Upper lobe of left lung (tissue), 6 donors: ENCODE measurements at places on chromosomes 11 and 22.

DNA sequence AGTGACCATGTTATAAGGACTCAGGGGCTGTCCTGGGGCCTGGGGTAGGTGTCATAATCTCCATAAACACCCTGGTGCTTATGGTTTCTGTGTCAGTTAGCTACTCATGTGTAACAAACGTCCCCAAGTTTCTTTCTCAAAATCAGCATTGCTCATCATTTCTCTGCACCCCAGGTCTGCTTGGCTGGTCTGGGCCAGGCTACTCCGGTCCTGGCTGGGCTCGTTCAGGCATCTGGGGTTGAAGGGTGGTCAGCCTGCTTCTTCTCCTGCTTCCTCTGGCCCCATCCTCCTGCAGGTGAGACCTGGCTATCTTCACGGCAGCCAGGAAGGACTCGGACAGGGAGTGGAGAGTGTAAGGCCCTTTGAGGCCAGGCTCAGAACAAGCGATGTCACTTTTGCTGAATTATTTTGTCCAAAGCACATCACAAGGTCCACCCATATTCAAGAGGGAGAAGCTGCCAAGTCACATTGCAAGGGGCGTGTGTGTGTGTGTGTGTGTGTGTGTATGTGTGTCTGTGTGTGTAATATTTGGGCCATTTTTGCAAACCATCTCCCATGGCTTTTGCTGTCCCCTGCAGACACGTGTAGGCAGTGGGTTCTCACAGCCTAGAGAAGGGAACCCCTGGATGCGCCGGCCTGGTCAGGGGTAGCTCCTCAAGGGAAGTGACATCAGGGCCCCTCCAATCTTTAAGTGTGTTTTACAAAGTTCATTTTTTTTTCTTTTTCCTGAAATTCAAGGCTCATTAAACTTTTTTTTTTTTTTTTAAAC lies 535.8 kb downstream of the TBC1D22A start:
- no peak for DNase-seq

DNA sequence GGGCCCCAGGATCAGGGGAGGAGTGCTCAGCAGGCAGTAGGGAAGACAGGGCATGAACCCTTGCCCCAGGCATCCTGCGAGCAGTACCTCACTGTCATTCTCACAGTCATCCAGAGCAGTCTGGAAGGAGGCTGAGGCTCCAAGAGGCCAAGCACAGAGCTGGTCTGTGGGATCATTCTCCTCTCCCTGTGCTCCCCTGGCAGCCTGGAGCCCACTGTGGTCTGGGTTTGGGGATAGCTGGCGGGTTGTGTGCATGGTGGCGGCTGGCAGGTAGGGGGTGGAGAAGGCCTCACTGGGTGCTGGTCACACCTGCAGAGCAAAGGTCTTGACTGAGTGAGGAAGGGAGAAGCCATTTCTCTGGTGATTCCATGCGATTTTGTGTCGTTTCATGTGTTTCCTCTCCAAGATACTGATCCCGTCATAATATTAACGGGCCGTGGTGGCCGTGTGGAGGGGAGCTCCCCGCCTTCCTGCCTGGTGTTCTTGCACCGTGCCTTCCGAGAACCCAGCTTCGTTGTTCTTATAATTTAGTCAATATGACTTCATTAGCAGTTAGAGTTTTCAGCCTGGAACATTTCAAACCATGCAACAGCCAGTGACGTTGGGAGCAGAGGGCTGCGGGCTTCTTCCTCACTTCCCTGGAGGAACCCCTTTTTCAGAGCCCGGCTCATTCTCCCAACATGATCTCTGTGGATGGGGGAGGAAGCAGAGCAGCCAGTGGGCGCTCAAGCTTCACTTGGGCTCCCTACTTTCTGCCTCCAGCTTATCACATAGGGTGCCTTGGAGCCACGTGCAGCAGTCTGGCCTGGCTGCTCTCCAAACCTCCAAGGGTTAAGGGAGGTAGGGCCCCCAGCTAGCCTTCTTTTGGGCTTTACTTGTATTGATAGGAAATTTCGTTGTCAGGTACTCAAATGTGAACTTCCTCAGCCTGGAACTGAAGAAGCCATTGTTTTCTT lies 20.8 kb upstream of the ADORA2A start:
- no peak for DNase-seq

DNA sequence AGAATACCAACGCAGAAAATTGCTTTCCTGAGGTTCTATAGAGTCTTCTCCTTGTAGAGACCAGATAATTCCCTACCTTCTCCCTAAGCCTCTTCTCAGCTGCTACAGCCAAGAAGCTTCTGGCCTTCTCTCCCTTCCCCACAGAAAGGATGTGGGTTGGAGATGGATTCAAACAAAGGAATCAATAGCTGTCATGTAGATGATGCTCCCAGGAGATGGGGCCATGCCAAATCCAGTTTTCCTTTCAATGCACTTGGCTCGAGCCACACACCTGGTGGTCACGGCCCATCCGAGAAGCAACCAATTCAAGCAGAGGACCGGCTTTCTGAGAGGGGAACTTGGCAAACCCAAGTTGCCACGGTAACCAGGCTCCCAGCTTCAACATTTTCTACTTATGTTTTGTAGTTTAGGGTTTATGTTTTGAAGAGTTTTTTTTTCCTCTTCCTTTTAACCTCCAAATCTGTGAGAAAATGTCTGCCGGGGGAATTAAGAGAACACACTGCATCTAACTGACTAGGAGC lies 31.3 kb upstream of the OPCML start:
- DNase-seq = no peak

- no peak for DNase-seq
Observed at GRCh38 chr22:22533863-22534262, 13.8 kb upstream of the ZNF280A start.

GRCh38 chr11:122910775-122911174 lies 28.2 kb downstream of the JHY start:
- no peak for DNase-seq

- no peak for DNase-seq
Observed at GRCh38 chr22:30969532-30970355, 679 bp downstream of the TUG1 start.

DNA sequence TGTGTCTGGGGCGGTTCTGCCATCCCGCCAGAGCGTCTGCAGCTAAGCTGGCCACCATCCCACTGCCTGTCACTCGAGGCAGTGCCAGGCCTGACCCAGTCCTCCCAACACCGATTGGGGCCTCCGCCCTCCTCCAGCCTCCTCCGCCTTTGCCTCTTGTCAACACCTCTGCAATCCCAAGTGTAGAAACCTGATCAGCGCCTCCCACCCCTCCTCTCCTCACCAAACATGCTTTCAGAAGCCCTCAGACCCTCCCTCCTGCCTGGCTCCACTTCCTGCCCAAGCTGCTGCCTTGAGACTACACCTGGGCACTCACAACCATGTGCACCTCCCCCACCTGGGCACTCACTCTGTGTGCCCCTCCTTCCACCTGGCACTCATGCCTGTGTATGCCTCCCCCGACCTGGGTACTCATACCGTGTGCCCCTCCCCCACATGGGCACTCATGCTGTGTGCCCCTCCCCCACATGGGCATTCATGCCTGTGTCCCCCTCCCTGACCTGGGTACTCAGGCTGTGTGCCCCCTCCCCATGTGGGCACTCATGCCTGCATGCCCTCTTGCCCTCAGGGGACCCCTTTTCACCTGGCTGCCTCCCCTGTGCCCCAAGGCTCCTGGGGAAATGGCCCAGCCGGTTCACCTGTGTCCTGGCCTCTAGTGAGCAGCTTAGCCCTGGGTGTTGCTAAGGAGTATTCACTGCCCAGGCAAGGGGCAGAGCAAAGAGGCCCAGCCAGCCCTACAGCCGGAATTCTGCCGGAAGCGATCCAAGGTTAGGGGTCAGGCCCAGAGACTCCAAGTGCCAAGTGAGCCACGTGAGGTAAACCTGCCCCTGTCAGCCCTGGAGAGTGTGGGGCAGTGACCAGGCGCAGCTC lies 5.5 kb upstream of the IFITM10 start:
- peak; percentile 39 for DNase-seq

GRCh38 chr11:96088914-96089313 lies 165.0 kb upstream of the MTMR2 start:
- no peak for DNase-seq

GRCh38 chr11:19919050-19919561 lies 206.5 kb downstream of the NAV2 start:
- peak; percentile 86 for DNase-seq

- no peak for DNase-seq
Observed at GRCh38 chr22:31954535-31955523, 10.5 kb downstream of the YWHAH start.

DNA sequence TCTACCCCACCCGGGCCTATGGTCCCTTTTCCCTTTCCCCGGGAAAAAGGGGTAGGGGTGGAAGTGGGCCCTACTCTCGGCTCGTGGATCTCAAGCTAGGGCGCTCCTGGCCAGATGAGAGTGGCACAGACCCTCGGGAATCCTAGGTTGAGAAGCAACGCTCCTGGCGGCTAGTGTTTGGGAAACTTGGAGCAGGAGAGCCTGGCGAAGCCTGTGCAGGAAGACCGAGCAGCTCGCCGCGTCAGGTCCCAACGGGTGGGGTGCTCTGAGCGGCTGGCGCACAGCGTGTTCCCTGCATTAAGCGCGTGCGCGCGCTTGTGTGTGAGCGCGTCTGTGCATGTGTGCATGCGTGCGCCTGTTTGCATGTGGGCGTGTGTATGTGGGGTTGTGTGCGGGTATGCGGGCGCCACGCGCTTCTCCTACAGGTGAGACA lies 7.1 kb upstream of the FLI1 start:
- DNase-seq = peak; percentile 61

- no peak for DNase-seq
Observed at GRCh38 chr11:126560221-126560620, 204.7 kb downstream of the ST3GAL4 start.

GRCh38 chr11:94574193-94574961 lies 7.2 kb downstream of the PIWIL4 start:
- peak; percentile 28 for DNase-seq

- DNase-seq = no peak
Observed at GRCh38 chr11:73012121-73012863, 129.8 kb downstream of the FCHSD2 start.

DNA sequence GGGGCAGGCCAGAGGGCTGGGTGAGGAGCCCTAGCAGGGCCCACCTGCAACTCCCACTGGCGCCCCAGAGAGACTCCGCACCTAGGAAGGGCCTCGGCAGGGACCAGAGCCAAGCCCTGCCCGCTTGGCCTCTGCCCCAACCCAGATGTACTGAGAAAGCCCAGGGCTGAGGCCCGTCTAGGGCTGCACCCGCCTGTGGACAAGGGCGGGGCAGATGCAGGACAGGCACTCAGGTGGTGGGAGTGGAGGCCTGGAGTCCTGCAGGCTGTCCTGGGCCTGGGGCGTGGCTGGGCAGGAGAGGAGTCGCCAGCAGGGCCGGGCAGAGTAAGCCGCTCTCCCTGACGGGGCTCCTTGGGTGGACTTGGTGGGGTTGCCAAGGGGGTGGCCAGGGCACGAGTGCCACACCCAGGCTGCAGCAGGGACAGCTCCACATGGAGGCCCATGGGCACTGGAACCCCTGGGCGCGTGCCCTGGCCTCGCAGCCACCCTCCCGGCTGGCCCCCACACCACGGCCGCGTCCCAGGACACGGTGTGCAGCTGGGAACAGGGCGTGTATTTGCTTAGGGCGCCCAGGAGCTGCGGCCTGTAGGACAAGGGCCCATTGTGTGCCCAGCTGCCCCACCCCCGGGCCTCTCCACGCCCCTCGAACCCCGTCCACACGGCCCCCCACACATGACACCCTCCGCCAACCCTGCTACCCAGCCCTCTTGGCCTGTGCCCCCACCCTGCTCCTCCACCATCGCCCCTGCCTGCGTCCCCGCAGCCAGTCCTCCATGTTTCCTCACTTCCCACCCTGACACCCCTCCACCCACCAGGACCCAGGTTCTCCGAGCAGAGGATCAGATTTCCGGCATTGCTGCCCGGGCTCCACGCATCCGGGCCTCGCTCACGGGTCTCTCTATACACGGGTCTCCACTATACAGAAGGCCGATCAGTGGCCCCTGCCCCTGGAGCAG lies 11.3 kb upstream of the PIM3 start:
- DNase-seq = peak; percentile 93

DNA sequence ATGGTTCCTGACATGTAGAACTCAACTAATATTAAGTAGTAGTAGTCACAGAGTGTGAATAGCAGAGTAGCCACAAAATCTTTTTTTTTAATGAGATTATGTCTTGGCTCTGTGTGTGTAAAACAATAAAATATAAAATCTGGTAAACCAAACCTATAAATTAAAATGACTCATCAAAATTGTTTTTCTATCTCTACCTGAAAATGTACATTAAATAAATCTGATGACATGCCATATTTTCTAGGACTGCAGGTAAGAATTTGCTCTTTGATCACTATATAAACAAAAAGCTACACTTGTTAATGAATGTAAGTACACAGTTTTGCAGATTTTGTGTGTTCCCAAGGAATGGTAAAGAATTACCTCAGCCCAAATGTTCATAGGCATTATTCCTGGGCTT lies 1231.5 kb downstream of the JRKL start:
- no peak for DNase-seq

- no peak for DNase-seq
Observed at GRCh38 chr11:91263496-91264365, 960.9 kb upstream of the FAT3 start.

GRCh38 chr11:44980533-44981427 lies 30.1 kb upstream of the TP53I11 start:
- no peak for DNase-seq

DNA sequence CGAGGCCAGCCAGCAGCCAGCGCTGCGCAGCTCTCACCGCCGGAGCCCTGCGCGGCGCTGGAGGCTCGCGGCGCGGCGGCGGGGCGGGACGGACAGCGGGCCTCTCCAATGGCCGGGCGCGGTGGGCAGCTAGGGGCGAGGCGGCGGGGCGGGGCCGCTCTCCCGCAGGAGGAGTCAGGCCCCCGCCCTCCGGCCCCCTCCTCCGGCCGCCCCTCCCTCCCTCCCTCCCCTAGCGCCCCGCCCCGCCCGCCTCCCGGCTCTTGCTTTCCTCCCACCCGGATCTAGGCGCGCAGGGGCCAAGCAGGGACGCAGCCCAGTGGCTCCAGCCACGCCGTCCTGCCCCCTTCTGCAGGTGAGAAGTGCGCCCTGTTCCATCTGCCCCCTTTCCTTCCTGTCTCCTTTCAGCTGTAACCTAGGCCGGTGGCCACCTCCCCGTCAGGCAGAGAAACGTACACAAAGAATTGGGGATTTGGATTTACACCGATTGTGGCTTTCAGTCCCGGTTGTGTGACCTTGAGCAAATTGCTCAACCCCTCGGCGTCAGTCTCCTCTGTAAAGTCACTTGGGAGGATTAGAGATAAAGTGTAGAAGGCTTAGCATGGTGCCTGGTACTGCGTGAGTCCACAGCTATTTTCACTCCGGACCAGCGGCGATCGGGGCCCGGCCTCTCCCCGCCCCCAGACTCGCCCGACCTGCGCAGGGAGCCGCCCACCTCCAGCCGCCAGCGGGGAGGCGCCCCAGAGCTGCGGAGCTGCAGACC lies at the start of gene FZD4:
TSS of gene FZD4 (minus strand) at position 35 of the 760 bp plus-strand sequence. CDS start 310 bp downstream, outside the sequence.
- peak; percentile 98 for DNase-seq
